ENCODE measurements at places on chromosomes 2 and 18.

GRCh38 chr18:45488645-45489044 is 126.6 kb upstream of the SLC14A2 start:
- no peak for DNase-seq

DNA sequence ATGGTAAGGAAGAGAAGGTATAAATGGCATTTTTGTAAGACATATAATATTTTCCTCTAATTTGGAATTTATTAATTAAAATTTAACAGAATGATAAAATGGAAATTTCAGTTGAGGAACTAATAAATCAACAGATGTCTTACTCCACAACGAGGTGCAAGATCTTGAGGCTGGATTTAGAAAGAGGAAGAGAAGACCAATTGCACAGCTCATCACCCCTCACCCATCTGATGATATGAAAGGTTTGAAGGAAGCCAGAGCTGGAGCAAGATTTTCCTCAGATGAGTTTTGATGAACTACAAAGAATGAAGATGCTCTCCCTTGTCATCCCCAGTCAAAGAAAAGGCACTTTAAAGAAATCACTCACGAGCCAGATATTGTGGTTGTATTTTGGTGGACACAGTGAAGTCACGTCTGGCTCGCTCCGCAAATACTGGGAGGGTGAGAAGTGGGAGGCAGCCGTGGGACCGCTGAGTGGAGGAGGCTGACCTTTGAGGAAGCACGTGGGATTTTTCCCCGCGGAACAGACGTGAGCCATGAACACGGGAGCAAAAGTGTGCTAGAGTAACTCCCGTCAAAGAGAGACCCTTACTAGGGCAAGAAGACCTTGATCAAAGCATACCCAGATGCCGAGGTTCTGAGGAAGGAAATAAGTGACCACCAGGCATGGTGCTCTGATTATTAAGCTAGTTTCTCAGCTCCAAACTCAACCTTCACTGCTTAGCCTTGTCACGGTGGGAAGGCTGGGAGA is 511.4 kb downstream of the RNF144A start:
- no peak for DNase-seq

DNA sequence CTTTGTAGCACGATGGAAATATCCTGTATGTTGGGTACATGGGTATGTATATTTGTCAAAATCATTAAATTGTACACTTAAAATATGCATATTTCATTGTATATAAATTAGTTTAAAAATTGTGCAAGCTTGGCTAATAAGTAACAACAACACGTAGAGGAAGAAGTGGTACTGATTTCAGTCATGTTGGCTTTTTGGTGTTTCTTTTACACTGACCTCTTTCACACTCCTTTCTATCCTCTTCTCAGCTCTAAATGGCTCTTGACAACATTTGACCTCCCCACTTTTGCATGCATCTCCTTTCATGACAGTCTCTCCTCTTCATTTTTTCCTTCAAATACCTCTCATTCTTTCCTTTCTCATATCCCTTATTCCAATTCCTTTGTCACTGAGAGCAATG is 801.4 kb upstream of the ZEB2 start:
- DNase-seq: no peak

- DNase-seq: no peak
These were observed 3.0 kb downstream of the VWA3B start for GRCh38 chr2:98089941-98090340.

Data from non-pigmented ciliary epithelial cell (primary cell).